ENCODE measurements at places on chromosomes 7 and 10.

DNA sequence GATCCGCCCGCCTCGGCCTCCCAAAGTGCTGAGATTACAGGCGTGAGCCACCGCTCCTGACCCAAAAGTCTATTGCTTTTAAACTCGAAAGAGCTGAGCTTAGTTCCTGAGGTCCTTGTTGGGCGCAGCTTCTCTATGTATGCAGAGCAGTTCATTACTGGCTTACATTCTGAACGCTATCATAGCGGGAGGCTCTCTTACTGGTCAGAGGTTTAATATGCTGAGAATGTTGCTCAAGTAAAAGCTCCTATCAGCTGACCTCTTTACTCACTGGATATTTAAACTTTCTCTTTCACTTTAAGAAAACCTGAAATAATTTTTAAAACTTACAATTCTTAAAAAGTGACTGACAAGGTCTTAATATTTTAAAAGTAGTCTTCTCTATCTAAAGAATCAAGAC, 160.8 kb upstream of the WNT16 start:
- DNase-seq, result no peak

DNA sequence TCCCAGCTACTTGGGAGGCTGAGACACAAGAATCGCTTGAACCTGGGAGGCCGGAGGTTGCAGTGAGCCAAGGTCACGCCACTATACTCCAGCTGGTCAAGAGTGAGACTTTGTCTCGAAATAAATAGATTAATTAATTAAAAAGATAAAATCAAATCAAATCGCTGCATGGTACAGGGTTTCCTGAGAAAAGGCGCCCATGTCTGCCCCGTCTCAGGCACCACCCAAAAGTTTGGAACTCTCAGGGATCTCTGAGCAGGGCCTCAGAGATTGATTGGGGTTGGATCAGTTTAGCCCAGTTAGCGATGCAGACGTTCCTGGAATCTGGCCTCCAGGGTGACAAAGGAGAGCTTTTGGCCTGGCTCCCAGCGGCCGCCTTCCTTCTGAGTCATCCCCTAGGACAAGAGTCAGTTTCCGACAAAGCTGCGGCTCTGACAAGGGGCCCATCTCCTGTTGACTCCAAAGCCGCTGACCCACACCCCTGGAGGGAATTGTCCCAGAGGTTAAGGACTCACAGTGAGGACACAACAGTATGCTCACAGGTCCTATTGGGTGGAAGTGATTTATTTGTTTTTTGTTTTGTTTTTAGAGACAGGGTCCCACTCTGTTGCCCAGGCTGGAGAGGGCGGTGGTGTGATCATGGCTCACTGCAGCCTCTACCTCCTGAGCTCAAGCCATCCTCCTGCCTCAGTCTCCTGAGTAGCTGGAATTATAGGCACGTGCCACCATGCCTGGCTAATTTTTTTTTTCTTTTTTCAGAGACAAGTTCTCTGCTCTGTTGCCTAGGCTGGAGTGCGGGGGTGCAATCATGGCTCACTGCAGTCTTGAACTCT, 6.8 kb downstream of the ORAI2 start:
- no peak for DNase-seq

DNA sequence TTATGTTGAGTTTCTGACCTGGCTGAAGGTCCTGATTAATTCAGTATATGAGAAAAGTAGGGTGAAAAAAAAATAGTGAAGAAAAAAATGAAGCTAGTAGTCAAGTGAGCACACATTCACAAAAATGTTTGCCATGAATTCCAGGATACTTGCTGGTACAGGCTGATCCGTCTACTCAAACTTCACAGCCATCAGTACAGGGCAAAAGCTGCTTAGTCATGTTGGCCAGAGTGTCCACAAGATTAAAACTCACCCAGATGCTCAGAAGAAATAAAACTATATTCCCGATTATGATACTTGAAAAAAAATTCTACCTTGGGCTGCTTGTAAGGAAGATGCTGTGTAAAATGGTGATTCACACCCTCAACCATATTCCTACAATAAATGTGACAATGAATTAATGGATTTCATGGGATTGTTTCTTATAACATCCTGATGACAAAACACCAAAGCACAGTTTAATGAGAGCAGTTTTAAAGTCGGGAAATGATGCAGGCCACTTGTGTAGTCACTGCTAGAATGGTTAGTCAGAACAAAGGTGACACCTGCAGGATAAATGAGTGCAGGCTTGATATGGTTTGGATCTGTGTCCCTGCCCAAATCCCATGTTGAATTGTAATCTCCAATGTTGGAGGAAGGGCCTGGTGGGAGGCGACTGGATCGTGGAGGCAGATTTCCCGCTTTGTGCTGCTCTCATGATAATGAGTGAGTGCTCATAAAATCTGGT, 49.2 kb upstream of the ANKRD1 start:
- no peak for DNase-seq

- no peak for DNase-seq
Measured at GRCh38 chr7:38217672-38218071, 39.6 kb downstream of the STARD3NL start.

GRCh38 chr10:51599647-51600046, 99.7 kb downstream of the CSTF2T start:
- DNase-seq, result no peak

Measured in CD8-positive, alpha-beta memory T cell (primary cell).